ENCODE measurements at places on chromosomes 2 and 18.

- no peak for DNase-seq
These were observed 5.3 kb downstream of the CD8A start for GRCh38 chr2:86785456-86785855.

GRCh38 chr18:36109737-36110136 lies 19.4 kb downstream of the SLC39A6 start:
- DNase-seq: no peak

DNA sequence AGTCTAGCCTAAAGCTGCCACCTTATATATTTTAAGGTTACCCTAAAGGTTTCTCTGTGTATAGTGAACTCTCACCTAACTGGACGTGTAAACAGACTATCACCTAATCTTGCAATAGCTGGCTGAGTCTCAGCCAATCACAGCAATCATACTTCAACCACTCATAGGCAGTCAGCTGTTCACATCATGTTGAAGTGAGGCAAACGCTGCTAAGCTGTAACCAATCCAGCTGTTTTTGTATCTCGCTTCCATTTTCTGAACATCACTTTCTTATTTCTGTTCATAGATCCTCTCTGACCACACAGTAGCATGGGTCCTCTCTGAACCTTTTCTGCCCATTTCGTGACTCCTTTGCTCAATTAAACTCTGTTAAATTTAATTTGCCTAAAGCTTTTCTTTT lies 468.2 kb upstream of the POU3F3 start:
- DNase-seq: no peak

DNA sequence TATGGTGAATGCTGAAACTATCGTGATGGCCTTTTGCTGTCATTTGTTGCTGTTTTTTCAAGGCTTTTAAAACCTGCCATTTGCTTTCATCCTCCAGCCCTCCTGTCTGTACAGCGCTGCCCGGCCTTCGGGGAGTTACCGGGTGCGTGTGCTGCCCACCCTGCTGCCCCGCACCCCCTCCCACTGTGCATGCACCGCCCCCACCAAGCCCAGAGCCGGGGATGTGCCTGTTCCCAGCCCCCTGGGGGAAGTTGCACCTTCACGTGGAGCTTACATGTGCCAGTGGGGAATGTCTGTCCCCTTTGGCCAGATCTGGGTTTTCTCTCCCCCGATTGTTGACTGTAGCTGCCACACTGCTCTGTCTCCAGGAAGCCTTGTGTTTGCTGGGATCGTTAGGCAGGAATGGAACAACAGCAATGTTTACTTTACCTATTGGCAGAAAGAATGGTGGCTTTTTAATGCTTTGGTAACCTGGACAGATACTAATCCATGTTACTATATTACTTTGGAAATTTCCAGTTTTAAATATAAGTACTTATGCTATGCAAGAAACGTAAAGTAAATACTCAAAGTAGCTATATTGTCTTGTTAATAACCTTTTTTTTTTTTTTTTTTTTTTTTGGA lies 64.8 kb upstream of the RBM44 start:
- DNase-seq: no peak

GRCh38 chr2:207244971-207245925 lies 79.5 kb upstream of the KLF7 start:
- DNase-seq: no peak

Data from sciatic nerve (tissue), 2 donors.